ENCODE measurements at places on chromosomes 16 and 17.

- no peak for DNase-seq
Observed at GRCh38 chr17:32161029-32161428, 18.7 kb downstream of the RHOT1 start.

- no peak for DNase-seq
Observed at GRCh38 chr17:19641687-19642372, 6.7 kb upstream of the ALDH3A2 start.

DNA sequence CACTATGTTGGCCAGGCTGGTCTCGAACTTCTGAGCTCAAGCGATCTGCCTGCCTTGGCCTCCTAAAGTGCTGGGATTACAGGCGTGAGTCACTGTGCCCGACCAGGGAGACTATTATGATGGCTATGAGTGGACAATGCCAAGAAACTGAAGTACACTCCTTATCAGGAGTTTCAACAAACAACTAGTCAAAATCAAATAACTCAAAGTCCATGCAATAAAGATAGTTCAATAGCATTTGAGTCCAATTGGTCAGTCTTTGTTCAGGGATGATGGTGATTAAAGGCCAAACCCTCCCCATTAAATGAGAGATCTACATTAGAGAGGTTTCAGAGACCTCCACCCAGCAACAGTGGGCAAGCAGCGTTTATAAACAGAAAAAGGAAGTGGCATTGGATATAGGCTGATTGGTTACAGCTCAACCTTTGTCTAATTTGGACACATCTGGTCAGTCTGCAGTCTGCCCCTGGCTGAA is 8.0 kb downstream of the CHST5 start:
- DNase-seq = no peak

- DNase-seq = no peak
Observed at GRCh38 chr16:1651094-1651973, 26.7 kb upstream of the JPT2 start.

GRCh38 chr16:88419790-88420189 is 33.3 kb upstream of the ZFPM1 start:
- no peak for DNase-seq

DNA sequence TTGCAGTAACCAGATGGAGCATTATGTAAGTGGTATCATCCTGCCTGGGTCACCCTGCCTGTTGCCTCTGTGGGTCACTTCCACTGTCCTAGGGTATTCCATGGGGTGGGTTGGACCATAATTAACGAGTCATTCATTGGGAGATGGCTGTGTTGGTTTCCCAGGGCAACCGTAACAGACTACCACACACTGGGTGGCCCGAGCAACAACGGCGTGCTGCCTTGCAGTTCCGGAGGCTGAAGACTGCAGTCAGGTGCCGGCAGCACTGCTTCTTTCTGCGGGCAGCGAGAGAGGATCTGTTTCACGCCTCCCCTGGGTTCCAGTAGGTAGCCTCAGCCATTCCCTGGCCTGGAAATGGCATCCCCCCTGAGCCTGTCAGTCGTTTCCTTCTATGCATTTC is 28.9 kb upstream of the CMIP start:
- no peak for DNase-seq

- DNase-seq = no peak
Observed at GRCh38 chr17:9677896-9678295, 32.6 kb downstream of the USP43 start.

- no peak for DNase-seq
Observed at GRCh38 chr17:44878627-44879221, 20.5 kb downstream of the EFTUD2 start.

GRCh38 chr17:41659427-41660212 is 29.1 kb upstream of the EIF1 start:
- no peak for DNase-seq

- no peak for DNase-seq
Observed at GRCh38 chr17:67443931-67444595, 67.0 kb downstream of the PITPNC1 start.

- no peak for DNase-seq
Observed at GRCh38 chr17:29007860-29008455, 2.1 kb upstream of the SEZ6 start.

- no peak for DNase-seq
Observed at GRCh38 chr16:84765616-84766580, 53.9 kb upstream of the CRISPLD2 start.

GRCh38 chr17:50091918-50092285 is 3.2 kb upstream of the PDK2 start:
- DNase-seq = no peak

DNA sequence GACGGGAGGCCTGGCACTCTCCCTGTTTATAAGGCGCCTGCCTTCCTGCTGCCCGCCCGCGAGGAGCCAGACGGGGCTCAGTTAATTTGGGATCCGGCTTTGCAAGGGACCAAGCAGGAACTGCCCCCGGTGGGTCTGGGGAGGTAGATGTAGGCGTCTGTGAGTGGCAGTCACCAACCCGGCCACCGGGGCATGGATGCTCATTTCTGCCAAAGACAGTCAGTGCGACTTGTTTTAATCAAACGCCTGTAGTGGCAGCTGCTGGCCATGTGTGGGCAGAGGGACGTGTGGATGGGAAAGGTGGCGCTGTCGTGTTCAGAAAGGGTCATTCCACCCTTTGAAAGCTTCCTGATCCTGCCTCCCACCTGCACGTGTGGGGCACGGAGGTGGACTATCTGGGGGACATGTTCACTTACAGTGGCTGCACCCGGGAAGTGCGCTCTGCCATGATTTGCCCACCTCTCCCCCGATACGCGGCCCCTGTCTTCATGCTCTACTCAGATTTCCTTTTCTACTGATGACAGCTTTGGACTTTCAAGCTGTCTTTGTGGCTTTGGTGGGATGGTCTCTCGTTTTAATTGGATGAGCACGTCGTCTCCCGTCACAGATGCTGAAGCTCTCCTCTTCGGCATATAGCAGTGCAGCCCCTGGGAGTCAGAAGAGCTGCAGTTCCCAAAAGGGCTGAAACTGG is 60.3 kb upstream of the CIBAR2 start:
- DNase-seq = no peak

DNA sequence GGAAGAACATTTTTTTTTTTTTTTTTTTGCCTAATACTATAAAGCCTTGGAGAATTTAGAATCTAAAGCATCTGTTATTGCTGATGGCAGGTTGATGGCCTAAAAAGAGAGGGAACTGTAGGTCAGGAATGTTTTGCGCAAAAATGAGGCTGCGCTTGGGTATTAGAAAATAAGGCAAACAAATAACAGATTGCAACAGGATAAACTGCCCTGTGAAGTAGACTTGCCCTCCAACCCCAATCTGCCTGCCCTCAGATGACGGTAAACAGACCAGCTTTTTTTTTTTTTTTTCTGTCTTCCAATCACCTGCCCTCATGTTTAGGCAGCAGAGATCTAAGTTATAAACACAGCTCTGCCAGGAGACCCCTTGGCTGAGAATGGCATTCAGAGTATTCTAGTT is 3.8 kb upstream of the DHX8 start:
- DNase-seq = no peak

DNA sequence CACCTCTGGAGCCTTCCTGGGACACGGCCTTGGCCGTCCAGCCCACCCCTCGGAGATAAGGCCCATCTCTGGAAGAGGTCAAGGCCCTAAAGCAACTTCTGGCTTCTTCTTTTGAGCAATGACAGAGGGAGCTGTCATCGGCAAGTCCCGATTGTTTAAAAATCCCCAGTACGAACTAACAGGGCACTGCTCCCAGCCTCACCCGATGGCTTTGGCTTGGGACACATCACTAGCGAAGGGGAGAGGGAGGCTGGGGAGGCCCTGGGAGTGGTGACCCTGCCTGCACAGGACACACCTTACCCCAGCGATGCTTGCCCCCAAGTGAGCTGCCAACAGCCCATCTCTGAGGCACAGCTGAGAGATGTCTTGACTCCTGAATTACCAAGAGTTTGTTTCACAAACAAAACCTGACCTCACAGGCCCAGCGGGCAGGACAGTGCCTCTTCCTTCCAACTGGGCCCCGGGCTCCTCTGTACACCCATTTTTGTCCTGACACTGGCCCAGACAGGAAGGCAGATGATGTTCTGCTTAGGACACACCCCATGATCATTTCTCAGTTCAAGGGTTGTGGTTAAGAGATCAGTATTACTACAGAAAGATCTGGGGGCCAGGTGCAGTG is 4.8 kb downstream of the SYNGR2 start:
- no peak for DNase-seq

DNA sequence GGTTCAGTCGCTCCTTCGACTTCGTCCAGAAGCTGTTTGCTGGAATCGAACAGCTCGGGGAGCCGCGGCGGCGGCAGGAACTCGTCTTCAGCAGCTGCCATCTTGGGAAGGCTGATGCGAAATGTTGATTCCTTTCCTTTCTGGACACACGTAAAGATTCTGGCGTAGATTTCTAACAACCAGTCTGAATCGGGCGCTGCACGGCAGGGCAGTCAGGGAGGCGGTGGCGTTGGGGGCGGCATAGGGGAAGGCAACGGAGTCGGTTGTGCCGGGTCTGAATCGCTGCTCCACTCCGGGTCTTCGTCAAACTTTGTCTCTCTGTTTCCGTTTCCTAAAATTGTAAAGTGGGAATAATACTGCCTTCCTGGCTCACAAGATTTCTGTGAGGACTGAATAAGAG is 30.3 kb downstream of the TEX14 start:
- no peak for DNase-seq

- DNase-seq = no peak
Observed at GRCh38 chr17:35345926-35346771, 27.3 kb downstream of the SLFN11 start.

DNA sequence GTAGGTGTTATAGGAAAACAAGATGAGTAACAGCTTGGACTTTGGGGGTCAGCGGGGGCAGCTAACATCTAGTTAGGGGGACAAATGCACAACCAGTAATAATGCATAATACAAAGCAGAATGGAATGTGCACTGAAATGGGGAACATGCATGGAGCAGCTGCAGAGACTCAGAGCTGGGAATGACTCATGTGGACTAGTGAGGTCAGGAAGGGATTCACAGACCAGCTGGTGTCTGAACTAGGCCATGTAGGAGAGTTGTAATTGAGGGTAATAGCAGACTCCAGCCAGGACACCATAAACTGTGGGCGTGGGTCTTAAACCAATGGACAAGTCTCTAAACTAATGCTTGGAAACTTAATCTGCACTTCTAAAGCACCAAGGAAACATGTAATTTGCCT is 176.8 kb upstream of the ASIC2 start:
- no peak for DNase-seq

GRCh38 chr17:27439342-27439741 is 16.9 kb upstream of the KSR1 start:
- DNase-seq = no peak

GRCh38 chr17:35795007-35795870 is at the start of gene MMP28:
Gene MMP28 (minus strand): TSS chr17:35795641. CDS start chr17:35795377, 264 bp downstream.
- no peak for DNase-seq

DNA sequence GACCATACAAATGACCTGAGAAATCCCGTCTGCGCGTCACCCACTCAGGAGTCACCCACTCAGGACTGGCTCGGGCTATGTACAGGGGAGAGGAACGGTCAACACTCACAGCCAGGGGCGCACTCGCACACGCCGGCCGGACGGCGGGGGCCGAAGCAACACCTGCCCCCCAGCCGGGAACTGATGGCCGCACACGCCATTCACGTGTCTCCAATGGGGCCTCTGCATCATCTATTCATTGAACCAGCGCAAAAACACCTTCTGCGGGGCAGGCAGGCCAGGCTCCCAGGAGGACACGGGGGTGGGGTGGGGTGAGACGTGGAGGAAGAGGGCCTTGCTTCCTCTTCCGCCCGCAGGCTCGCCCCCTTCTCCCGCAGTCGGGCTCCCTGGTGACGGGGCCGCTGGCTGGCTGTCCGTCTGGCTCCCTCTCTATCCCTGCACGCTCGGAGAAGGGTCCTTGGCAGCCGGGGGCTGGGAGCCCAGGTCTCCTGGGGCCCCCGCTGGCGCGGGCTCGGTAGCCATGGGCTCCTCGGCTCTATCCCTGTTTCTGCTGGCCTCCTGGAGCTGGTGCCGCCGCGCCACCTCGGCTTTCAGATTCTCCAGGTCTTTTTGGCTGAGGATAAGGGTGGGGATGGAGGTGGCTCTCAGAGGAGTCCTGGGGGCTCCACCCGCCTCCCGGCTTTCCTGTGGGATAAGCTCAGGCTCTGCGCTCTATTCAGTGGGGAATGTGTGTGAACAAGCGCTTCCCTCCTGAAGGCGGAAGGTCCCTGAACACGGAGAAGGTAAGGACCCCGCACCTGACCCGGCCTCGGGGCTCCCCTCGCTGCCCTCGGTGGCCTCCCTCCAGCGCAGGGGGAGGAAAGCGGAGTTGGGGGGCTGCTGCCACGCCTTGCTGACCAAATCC is 21.1 kb downstream of the CLUH start:
- no peak for DNase-seq

DNA sequence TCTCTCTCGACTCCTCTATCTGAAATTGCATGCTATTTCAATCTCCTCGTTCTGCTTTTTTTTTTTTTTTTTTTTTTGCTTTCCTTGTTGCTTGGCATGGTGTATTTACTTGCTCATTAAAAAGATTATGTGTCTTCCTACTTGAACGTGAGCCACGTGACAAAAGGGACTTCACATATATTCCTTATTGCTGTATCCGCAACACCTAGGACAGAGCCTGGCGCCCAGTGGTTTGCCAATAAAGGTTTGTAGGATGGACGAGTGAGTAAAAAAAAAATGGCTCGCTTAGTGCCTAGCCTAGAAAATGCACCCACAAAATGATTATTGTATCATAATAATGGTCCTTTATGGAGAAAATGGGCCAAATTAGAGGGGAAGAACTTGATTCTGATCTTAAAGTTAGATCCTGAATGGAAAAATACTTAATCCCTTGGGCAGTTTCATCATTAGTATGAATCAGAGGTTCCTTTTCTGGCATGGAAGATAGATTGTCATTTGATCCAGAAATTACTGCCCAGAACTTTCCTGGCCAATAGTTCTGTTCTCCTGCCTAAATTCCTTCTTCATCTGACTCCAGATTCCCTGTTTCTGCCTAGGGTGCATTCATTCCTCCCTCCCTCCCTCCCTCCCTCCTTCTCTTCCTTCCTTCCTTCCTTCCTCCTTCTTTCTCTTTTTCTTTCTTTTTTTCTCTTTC is 13.6 kb upstream of the TMEM220 start:
- DNase-seq = no peak

GRCh38 chr17:7807206-7807605 is 26.8 kb upstream of the KDM6B start:
- no peak for DNase-seq

DNA sequence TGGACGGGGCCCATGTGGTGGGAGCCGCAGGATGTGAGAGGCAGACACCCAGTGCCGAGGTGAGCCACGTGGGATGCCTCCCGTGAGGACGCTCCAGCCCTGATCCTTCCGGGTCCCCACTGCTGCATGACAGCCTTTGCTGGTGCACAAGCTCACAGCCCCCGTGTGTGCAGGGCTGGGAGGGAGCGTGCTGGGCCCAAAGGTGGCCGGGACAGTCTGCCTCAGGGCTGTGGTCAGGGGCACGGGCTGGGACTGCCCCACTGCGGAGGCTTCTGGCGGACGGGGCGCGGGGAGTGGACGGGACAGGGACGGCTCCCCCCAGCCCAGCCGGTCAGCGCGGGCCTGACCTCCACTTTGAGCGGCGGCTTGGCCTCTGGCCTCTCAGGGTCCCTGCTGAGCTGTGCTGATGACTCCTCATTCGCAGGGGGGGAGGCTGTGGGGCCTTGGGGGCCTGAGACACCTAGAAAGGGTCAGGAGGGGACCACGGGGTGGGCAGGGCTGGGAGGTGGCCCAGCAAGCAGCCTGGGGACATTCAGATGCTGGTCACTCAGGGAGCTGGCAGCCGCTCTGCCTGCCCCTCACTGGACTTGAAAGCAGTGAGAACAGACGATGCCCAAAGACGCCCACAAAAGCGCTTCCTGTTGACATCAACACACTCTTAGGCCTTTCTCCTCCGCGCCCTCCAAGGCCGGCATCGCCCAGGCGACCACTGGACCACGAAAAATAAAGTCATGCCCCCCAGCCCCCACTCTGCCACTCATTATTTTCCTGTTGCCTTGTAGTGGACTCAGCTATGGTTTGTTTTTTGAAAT is 9.3 kb upstream of the METRNL start:
- DNase-seq = no peak
